Hepatocyte (in vitro differentiated cells): ENCODE measurements at places on chromosomes 16 and 17. TPM values are rescaled to one million over a fixed set of nuclear protein-coding genes. Genes with fewer than 3 reads are reported as not detected.

DNA sequence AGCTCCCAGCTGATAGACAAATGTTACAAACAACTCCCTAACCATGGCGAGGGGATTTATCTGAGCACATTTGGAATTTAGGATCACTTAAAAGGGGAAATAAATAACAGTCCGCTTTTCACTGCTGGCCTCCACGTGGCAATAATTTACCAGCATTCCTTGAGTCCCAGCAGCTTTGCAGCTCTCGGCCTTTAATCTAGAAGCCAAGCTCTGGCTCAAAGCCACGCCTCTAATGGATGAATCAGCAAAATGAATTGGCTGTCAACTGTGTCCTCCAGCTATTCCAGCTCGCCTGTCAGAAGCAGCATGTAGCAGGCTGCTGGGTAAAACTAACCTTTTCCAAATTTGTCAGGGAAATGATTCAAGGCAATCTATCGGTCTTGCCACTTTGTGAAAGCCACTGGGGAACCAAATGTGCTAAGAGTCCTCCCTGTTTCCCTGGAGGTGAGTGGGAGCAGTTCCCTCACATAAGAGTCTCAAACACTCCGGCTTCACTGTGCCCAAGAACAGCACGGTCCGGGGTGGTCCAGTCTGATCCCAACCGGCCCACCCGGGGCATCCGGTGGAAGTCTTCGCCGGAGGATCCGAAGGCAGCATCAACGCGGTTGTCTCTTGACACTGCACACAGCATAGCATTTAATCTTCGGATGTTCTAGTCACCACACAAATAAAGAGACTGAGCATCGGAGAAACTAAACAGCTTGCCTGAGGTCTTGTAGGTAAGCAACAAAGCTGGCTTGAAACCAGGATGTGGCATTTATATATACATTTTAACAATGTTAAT lies 143.3 kb downstream of the PARN start:
- peak; percentile 92 for DNase-seq

The RTN4RL1 gene
- 0.53 and 0.97 TPM in 2 replicates for polyA plus RNA-seq

The MYOCD gene
- 2.2 and 3.4 TPM in 2 replicates for polyA plus RNA-seq

DNA sequence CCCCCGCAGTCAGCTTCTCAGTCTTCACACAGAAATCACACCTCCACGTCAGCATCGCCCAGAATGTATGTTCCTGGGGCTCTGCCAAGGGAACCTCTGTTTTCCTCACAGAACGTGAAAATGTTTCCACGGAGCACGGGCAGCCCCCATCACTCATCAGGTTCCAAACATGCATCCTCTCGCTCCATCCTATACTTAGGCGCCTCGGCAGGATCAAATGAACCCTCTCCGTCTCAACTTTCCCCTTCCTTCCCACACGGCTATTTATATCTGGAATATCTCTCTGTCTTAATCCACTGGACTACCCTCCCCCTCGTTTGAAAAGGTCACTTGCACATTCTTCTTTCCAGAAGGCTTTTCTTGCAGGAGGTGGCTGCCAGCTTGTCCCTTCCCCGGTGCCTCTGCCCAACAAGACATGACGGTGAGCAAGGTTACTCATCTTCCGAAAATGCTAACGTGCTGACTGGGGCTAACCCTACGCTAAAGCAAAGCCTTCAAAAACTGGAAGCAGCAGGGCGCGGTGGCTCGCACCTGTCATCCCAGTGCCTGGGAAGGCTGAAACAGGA lies 21.6 kb downstream of the NXN start:
- no peak for DNase-seq

GRCh38 chr17:31780483-31780882 lies 78.6 kb downstream of the COPRS start:
- DNase-seq, result no peak

DNA sequence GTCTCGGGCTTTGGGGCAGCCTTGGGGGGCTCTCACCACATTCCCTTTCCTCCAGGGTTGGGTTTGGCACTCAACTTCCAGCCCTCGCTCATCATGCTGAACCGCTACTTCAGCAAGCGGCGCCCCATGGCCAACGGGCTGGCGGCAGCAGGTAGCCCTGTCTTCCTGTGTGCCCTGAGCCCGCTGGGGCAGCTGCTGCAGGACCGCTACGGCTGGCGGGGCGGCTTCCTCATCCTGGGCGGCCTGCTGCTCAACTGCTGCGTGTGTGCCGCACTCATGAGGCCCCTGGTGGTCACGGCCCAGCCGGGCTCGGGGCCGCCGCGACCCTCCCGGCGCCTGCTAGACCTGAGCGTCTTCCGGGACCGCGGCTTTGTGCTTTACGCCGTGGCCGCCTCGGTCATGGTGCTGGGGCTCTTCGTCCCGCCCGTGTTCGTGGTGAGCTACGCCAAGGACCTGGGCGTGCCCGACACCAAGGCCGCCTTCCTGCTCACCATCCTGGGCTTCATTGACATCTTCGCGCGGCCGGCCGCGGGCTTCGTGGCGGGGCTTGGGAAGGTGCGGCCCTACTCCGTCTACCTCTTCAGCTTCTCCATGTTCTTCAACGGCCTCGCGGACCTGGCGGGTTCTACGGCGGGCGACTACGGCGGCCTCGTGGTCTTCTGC lies 8.4 kb downstream of the SLC16A3 start:
- DNase-seq, result no peak
